ENCODE measurements at places on chromosomes 13 and 19.

DNA sequence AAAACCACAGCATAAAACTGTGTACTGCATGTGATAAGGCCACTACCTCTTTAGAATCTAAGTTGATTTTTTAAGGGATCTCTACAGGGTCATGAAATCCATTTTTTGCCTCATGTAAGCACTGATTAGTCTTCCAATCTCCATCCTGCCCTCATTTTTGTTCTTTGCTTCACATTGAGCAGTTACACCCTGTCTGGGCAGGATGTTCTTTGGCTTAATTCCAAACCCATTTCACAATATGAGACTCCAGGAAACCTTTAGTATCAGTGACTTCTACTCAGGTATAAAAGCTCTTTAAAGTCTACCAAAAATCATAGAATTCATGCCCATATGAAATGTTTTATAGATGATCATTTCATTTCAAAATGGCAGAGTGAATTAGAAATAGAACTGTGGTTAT lies 592.6 kb downstream of the TBC1D4 start:
- no peak for DNase-seq

- DNase-seq = no peak
Measured at GRCh38 chr13:43764349-43764748, 22.4 kb downstream of the ENOX1 start.

DNA sequence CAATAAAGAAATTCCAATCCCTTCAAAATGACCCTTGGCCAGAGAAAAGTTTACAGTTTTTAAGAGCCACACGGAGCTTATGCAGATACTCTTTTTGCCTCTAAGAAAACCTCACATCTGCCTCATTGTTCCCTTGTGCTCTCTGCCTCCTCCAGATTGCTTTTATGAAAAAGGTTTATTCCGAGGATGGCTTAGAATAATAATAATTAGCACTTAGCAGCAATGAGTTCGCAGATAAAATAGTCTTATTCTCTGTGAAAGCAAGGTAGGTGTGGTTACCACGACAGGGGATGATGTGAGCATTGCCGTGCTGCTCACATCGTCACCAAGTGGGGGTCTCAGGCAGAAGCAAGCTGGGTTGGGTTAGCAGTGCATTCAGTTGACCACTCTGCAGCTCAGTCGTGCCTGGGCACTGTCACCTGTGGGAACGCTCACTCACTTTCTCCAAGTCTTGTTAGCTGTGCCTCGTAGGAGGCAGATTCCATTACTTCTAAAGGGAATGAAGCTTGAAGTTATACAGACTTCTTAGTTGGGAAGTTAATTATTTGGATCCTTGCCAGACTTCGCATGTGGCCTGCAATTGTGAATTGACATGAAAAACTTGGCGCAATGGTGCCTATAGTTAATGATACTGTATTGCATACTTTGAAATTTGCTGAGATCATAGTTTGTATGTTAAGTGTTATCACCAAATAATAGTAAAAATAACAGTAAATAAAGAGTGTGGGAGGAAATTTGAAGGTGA lies 157.2 kb downstream of the MYO16 start:
- DNase-seq = no peak

DNA sequence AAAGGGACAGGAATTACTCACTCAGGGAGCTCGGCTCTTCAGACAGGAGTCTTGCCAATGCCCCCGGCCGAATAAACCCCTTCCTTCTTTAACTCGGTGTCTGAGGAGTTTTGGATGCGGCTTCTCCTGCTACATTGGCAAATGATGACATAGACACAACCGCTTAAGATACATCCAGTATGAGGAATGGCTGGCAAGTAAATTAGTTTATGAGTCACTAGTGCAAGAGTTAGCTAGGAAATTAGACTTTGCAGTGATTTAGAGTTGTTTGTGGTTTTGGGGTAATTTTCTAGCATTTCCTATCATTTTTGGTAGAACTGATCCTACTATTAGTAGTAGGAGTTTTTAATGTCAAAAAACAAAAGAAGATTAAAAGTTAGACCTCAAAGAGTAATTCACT lies 166.2 kb downstream of the SLITRK1 start:
- no peak for DNase-seq
